ENCODE measurements at places on chromosomes 2 and 18.

DNA sequence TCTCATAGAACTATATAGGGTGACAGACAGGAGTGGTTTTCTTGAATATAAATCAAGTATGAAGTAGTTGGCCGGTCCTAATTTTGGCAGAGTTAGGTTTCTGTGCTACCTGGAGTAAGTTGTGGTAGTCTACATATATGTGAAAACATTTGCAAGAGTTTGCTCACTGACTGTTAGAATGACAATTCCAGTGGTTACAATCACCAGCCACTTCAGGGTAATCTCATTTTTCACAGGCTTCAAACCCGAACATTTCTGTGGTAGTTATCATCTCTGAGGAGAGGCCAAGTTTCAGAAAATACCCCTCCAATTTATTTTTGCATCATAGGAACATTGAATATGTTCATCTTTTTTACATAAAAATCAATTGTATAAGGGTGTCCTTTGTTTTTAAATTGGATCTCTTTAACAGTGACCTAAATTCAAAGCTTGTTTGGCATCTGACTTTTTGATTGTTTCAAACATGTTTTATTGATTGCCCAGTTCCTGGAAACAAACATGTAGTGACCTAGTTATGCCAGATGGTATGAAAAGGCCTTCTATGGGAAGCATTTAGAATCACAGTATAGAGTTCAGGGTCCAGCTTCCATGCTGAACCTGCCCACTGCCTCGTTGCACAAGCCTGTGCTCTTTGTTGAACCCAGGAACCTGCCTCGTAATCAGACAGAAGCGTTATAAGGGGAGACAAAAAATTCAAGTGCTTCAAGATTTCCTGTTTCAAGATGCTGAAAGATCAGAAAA, 250.6 kb downstream of the LTBP1 start:
- DNase-seq = no peak

GRCh38 chr2:175166216-175166824, 1.7 kb downstream of the ATF2 start:
- no peak for DNase-seq

- DNase-seq = peak; percentile 84
Measured at GRCh38 chr2:121071034-121071504, 213.9 kb downstream of the TFCP2L1 start.

- no peak for DNase-seq
Measured at GRCh38 chr2:237053066-237053465, 32.6 kb upstream of the COPS8 start.

DNA sequence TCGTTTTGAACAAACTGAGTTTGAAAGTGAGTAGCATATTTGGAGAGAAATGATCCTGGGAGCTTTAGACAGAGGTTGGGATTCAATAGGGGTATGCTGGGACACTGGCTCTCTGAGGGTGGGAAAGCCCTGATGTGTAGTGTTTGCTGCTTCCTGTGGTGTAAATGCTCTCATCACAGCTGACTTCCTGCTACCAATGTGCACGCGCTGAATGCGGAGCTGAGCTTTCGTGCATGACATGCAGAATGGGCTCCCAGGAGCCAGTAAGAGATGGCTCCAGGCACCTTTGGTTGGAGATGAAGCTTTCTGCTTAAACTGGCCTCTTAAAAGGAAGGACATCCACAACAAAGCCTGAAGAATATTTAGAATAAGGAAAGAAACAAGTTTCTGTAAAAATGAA, 224.1 kb upstream of the CCDC150 start:
- DNase-seq = no peak

- no peak for DNase-seq
Measured at GRCh38 chr2:217694291-217694690, 308.5 kb downstream of the TNS1 start.

DNA sequence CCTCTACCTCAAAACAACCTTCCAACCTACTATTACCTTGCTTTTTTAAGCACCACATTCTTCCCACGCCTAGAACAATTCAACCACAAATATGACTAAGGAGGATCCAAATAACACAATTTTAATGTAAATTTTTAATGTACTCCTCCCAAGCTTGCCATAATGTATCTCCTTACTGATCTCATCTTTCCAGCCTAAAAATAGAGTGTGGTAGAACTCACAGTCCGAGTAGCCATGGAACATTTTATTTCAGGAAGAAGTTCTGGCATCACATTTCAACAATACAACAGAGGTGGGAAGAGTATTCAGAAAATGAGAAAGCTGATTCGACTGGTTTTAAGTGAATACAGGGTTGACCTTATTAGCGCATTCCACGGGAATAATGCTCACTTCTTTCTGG, 15.4 kb downstream of the FEZ2 start:
- no peak for DNase-seq

GRCh38 chr18:13287372-13287771, 68.8 kb downstream of the LDLRAD4 start:
- DNase-seq = no peak

- DNase-seq = no peak
Measured at GRCh38 chr2:21155365-21156136, 31.8 kb downstream of the TDRD15 start.

DNA sequence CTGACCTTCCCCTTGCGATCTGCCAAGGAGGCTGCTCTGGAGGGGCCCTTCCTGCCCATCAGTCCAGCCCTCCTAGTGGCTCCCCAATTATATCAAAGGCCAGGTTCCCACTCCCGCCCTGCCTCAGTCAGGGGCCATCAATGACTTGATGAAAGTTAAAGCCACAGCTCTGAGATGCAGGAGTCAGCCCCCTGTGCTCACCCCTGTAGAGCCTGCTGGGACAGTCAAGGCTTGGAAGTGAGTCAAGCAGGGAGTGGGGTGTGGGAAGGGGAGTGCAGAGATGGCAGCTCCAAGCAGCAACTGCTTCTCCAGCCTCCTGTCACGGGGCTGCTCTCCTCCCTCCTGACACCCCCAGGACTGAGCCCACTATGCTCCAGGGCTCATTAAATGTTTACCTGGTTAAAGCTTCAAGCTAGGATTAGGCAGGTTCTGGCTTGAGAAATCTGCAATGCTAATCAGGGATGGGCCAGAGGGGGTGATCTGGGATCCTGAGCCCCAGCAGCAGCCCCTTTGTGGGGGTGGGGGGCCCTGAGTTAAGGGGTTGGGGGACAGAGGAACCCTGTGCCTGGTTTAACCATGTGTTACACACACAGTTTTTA, 42.7 kb upstream of the ALK start:
- DNase-seq = no peak

GRCh38 chr2:20313659-20314058, 37.0 kb downstream of the PUM2 start:
- DNase-seq = no peak

- no peak for DNase-seq
Measured at GRCh38 chr2:174764280-174765255, at the start of gene CHRNA1. Gene CHRNA1, minus strand, starts transcription at chr2:174764472. Its CDS starts 78 bp downstream, at chr2:174764394.

GRCh38 chr18:28398471-28398870, 221.5 kb upstream of the CDH2 start:
- no peak for DNase-seq

- no peak for DNase-seq
Measured at GRCh38 chr18:22344908-22345670, 72.6 kb downstream of the CTAGE1 start.

- no peak for DNase-seq
Measured at GRCh38 chr2:181185421-181185820, 205.0 kb downstream of the UBE2E3 start.

GRCh38 chr2:13034861-13035260, 318.1 kb downstream of the TRIB2 start:
- no peak for DNase-seq

GRCh38 chr2:234254783-234255521, 204.4 kb downstream of the SPP2 start:
- DNase-seq = no peak

DNA sequence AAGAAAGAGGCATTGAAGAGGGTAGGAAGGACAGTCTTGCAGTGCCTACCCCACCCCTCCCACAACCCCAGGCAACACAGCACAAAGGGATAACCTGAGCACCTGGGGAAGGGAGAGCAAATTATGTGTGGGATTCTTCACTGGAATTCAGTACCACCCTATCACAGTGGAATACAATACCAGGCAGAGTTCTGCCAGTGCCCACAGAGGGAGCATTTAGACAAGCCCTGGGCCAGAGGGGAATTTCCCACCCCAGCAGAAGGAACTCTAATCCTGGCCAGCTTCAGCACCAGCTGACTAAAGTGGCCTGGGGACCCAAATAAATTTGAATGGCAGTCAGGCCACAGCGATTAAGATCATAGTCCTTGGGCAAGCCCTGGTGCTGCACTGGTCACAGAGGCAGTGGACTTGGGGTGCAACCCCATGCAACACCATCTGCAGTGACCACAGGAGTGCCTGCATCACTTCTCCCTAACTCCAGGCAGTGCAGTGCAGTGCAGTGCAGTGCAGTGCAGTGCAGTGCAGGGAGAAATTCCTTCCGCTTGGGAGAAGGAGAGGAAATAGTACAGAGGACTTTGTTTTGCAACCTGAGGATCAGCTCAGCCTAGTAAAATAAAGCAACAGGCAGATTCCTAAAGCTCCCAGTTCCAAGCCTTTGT, 147.8 kb upstream of the SRD5A2 start:
- DNase-seq = no peak

DNA sequence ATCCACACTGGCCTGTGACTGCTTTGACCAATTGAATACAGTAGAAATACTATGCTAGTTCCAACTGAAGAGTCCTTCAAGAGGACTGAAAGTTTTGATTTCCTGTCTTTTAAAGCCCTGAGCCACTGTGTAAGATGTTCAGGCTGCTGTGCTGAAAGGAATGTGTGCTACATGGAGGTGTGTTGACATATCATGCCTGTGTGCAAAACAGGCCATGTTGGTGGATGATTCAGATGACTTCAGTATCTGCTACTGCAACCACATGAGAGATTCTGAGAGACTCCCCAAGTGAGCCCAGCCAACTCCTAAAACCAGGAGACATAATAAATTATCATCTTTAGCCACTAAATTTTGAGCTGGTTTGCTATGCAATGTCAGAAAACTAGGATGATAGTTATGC, 662.9 kb downstream of the ZEB2 start:
- DNase-seq = no peak

- DNase-seq = no peak
Measured at GRCh38 chr2:41930807-41931566, 116.8 kb upstream of the PKDCC start.

GRCh38 chr2:118823633-118824032, 23.8 kb downstream of the EN1 start:
- no peak for DNase-seq

DNA sequence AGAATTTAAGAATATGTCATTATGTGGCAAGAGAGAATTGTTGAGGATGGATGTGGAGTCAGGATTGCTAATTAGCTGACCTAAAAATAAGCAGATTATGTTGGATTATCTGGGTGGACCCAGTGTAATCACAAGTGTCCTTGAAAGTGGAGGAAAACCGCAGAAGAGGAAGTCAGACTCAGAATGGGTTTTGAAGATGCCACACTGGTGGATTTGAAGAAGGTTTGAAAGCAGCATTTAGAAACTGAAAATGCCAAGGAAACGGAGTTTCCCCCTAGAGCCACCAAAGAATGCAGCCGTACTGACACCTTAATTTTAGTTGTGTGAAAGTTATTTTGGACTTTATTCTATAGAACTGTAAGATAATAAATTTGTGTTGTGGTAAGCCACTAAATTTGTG, 41.6 kb upstream of the DPP10 start:
- DNase-seq = no peak

GRCh38 chr2:119261493-119262225, 38.0 kb downstream of the STEAP3 start:
- DNase-seq = no peak

GRCh38 chr18:76525911-76526310, 30.9 kb upstream of the ZNF516 start:
- DNase-seq = no peak

DNA sequence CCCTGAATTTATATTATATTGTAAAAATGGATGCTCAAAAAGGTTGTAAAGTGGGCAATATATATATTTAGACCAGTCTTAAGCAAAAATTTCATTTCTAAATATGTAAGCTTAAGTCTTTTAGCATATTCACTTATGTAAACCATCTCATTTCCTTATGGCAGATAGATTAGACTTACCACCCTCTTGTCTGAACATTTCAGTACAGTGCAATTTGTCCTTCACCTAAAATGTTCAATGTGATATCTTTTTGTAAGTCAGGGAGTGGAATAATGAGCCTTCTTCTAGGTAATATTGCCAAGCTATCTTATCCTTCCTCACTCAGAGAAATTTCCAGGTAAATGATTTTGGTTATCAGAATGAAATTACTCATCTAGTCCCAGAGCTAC, 92.3 kb downstream of the KLF7 start:
- no peak for DNase-seq

DNA sequence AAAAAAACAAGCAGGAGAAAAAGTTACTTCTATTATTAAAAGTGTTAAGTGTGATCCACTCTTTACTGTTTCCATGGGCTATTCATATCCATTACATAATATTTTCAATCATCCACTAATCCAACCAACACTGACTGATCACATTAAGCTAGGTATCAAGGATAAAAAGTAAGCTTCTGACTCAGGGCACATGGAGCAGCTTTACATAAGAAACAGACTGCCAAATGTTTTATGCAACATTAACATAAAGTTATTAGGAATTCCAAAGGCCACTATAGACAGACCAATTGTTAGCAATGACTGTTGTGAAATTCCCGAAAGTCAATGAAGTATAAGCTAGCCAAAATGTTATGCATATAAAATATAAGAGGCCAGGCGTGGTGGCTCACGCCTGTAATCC, 277.6 kb downstream of the ZEB2 start:
- no peak for DNase-seq

DNA sequence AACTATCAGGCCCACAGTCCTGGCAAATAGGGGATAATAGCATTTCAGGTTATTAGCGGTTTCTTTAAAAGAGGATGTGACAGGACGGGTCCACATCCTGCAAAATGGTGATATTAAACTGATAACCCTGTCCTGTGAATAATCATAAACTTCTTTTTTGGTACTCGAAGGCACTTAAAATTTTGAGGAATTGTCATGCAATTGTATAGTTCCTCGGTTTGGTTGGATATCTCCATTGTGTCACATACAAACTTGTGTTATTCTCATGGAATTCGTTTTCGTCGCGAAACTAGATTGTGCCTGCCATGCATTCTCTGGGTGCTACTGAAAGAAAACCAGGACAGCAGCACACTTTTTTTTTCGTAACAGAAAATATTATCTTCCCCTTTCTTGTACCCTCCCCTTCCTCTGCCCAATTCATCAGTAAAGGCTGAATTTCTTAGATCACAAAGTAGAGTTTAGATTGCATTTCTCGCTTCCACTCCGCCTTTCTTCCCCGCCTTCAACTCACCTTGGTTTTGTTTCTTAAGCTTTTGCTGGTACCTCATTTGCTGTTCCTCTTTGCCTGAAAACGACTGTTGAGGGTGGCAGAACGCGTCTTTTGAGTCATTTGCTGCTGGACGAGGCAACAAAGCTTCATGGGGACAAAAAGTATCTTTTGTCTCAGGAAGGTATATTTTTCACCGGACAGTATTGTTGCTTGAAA, 1.3 kb downstream of the CERS6 start:
- DNase-seq = no peak

GRCh38 chr2:196290569-196290968, 119.2 kb upstream of the STK17B start:
- no peak for DNase-seq

DNA sequence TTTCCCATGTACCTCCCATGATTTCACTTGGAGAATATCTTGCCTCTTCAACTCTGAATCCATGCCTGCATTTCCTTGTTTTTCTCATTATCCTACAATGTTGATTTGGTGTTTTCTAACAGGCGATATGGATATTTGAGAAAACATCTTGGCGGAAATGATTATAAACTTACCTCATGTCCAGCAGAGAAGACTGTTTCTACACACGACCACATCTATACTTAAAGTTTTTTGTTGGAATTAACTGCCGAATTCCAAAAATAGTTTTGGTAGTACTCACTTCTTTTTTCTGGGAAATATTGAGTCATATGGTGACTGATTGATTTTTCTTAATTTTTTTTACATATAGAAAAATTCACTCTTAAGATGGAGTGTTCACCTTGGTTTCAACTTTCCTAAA, 41.4 kb upstream of the TMEFF2 start:
- no peak for DNase-seq
